ENCODE measurements at places on chromosomes 1 and 21. TPM values are rescaled to one million over a fixed set of nuclear protein-coding genes. Genes with fewer than 3 reads are reported as not detected.

Gene OBSCN
- total RNA-seq = 293 TPM

Gene NSL1
- total RNA-seq = 27.0 TPM

- no peak for DNase-seq
- peaks cover 39% of the 10 kb centered on the region for H3K4me1 ChIP-seq
- H3K27me3 ChIP-seq = no peaks in the 10 kb centered on the region
- no peaks in the 10 kb centered on the region for H3K36me3 ChIP-seq
These were observed 285.2 kb upstream of the SGIP1 start for GRCh38 chr1:66248746-66249145.

DNA sequence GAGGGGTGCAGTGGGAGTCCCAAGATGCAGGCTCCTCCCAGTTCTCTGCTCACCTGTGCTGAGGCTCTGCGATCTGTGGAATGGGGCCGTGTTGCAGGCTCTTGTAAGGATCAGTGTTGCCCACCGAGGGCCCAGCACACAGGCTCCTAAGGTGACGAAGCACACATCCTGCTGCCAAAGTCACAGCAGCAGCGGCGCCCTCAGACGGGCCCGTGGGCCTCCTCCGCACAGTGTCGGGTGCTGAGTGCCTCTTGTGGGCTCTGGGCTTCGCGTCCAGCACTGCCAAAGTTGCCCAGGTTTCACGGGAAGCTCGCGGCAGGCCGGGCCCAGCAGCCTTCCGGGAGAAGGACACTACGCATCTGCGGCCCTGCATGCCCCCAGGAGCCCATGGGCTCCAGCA, 72.1 kb upstream of the ABCG1 start:
- DNase-seq = no peak
- no peaks in the 10 kb centered on the region for H3K27me3 ChIP-seq
- no peak overlapping the region for H3K27ac ChIP-seq
- no peaks in the 10 kb centered on the region for H3K4me1 ChIP-seq
- H3K36me3 ChIP-seq = no peaks in the 10 kb centered on the region
- H3K4me3 ChIP-seq = no peak overlapping the region

Gene ARF1
- 299 TPM for total RNA-seq

DNA sequence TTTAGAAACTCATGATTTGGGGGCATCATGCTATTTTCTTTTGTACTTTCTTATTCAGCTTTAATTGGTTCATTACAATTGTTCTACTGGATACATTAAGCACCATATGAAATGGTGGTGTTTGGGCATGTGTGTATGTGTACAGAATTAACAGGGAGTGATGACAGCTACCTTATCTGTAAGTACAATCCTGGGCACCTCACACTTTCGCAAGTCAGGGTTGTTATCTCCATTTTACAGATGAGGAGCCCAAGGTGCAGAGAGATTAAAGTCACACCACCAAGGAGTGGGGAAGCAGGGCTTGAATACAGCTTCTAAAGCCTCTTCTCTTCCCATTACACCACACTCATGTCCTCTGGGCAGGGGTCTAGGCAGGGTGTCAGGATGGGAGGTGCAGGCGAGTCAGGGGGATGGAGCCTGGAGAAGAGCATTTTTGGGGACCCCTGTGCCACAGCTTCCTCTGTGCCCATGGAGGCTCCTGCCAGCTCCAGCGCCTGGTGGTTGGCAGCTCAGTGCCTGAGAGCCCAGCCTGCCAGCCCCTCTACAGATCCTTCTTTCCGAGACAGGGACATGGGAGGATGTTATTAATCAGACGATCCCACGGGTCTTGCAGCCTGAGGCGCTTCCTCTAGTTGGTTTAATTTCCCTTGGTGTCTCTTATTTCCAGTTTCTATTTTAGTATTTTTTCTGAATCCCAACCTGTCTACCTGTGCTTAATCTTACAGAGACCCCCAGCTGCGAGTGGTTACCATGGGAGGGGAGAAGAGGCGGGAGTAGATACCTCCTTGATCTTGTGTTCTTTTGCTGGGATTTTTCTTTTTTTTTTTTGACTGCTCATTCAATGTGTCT, 126.2 kb upstream of the CD34 start:
- H3K27me3 ChIP-seq = no peaks in the 10 kb centered on the region
- no peak overlapping the region for H3K4me3 ChIP-seq
- peaks cover 39% of the 10 kb centered on the region for H3K36me3 ChIP-seq
- no peak for DNase-seq
- no peaks in the 10 kb centered on the region for H3K4me1 ChIP-seq
- H3K27ac ChIP-seq = no peak overlapping the region

Gene SPATA17
- total RNA-seq = 0.61 TPM

DNA sequence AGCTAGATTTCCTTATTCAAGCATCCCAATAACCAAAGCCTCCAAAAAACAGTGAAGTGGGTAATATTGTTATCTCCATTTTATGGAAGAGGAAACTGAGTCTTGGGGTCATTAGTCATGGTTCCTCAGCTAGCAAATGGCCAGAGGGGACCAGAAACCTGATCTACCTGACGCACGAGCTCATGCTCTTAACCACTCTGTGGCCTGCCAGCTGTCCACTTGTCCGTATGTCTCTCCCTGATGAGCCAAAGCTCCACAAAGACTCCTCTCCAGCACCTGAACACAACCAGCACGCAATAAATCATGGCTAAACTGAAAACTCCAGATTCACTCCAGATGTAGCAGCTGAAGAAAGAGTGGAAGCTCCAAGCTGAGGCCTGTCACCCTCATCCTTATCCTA, 5.8 kb downstream of the CAPN8 start:
- no peaks in the 10 kb centered on the region for H3K36me3 ChIP-seq
- H3K27ac ChIP-seq = no peak overlapping the region
- no peaks in the 10 kb centered on the region for H3K27me3 ChIP-seq
- H3K4me3 ChIP-seq = no peak overlapping the region

Gene SSR2
- 78.0 TPM for total RNA-seq

GRCh38 chr1:54300401-54300800, 100.4 kb downstream of the MRPL37 start:
- no peaks in the 10 kb centered on the region for H3K36me3 ChIP-seq
- DNase-seq = no peak
- no peaks in the 10 kb centered on the region for H3K27me3 ChIP-seq
- no peak overlapping the region for H3K27ac ChIP-seq

GRCh38 chr1:191609305-191609704, 549.0 kb upstream of the RGS18 start:
- no peak for DNase-seq
- no peak overlapping the region for H3K27ac ChIP-seq
- no peaks in the 10 kb centered on the region for H3K36me3 ChIP-seq
- no peak overlapping the region for H3K4me3 ChIP-seq
- no peaks in the 10 kb centered on the region for H3K27me3 ChIP-seq
- no peaks in the 10 kb centered on the region for H3K4me1 ChIP-seq

Gene PRDM16
- total RNA-seq = 11.7 TPM

GRCh38 chr21:16330082-16330907, 600.5 kb downstream of the USP25 start:
- H3K27me3 ChIP-seq = no peaks in the 10 kb centered on the region
- peaks cover 5% of the 10 kb centered on the region for H3K4me1 ChIP-seq
- H3K27ac ChIP-seq = no peak overlapping the region

- peak; percentile 71 for DNase-seq
- peaks cover 14% of the 10 kb centered on the region for H3K4me1 ChIP-seq
- H3K27me3 ChIP-seq = no peaks in the 10 kb centered on the region
- H3K36me3 ChIP-seq = no peaks in the 10 kb centered on the region
- no peak overlapping the region for H3K27ac ChIP-seq
- peak overlapping the region; percentile 34 for H3K4me3 ChIP-seq
These were observed 152.8 kb downstream of the TENT5C start for GRCh38 chr1:117758444-117759316.

DNA sequence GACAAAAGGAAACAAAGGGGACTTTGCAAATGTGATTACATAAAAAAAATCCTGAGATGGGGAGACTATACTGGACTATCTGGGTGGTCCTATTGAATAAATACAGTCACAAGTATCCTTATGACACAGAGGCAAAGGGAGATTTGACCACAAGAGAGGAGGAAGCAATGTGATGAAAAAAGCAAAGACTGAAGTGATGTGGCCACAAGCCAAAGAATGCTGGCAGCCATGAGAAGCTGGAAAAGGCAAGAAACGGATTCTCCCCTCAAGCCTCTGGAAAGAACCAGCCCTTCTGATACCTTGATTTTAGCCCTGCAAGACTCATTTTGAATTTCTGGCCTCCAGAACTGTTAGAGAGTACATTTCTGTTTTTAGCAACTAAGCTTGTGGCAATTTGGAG, 36.4 kb downstream of the OLFML2B start:
- no peak overlapping the region for H3K4me3 ChIP-seq
- no peaks in the 10 kb centered on the region for H3K36me3 ChIP-seq
- no peak overlapping the region for H3K27ac ChIP-seq
- H3K4me1 ChIP-seq = no peaks in the 10 kb centered on the region
- no peaks in the 10 kb centered on the region for H3K27me3 ChIP-seq

GRCh38 chr1:224616756-224617409, 766 bp downstream of the CNIH3 start:
- H3K4me3 ChIP-seq = peak overlapping the region; percentile 49
- DNase-seq = no peak
- no peaks in the 10 kb centered on the region for H3K36me3 ChIP-seq
- peaks cover 74% of the 10 kb centered on the region for H3K27me3 ChIP-seq
- no peak overlapping the region for H3K27ac ChIP-seq

Gene NHLH1
- total RNA-seq = not detected

Gene TMEM61
- not detected for total RNA-seq

- no peak for DNase-seq
- peaks cover 10% of the 10 kb centered on the region for H3K4me1 ChIP-seq
- no peak overlapping the region for H3K4me3 ChIP-seq
- no peak overlapping the region for H3K27ac ChIP-seq
- no peaks in the 10 kb centered on the region for H3K36me3 ChIP-seq
- H3K27me3 ChIP-seq = no peaks in the 10 kb centered on the region
These were observed 74.4 kb downstream of the CAMTA1 start for GRCh38 chr1:6859415-6860343.

DNA sequence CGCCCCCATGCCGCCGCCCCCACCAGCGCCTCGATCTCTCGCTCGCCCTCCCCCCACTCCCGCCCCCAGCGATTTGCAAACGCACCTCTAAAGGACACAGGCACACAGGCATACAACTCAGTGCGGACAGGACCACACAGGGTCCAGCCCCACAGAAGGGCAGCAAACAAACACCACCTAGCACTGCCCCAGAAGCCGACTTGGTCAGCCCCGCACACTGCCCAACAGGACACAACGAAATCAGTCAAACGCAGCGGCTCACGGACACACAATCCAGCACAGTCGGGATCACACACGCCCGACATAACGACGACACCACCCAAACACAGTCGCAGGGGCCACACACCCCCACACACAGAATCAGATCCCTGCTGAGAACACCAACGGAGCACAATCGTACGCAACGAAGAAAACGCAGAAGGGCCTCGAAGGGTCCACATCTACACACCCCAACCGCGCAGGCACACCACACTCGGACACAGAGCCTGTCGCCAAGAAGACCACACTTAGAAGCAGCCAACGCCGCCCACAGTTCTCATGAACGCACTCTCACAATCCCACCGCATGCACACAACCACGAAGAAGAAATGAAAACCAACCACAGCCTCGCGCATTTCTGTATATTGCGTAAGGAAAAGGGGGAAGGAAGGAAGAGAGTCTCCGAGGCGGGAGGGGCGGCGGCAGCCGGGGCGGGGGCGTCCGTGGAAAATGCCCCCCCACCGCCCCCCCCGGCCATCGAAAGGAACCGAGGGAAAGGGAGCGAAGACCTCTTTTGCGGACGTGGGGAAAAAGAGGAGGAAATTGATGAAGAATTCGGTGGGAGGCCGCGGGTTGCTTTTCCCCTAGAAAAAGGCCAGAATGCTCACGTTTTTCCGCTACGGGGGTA, 481 bp downstream of the TAL1 start:
- H3K4me3 ChIP-seq = peak overlapping the region; percentile 72
- peaks cover 54% of the 10 kb centered on the region for H3K4me1 ChIP-seq
- H3K27ac ChIP-seq = peak overlapping the region; percentile 94

Gene RIPPLY3
- total RNA-seq = not detected

DNA sequence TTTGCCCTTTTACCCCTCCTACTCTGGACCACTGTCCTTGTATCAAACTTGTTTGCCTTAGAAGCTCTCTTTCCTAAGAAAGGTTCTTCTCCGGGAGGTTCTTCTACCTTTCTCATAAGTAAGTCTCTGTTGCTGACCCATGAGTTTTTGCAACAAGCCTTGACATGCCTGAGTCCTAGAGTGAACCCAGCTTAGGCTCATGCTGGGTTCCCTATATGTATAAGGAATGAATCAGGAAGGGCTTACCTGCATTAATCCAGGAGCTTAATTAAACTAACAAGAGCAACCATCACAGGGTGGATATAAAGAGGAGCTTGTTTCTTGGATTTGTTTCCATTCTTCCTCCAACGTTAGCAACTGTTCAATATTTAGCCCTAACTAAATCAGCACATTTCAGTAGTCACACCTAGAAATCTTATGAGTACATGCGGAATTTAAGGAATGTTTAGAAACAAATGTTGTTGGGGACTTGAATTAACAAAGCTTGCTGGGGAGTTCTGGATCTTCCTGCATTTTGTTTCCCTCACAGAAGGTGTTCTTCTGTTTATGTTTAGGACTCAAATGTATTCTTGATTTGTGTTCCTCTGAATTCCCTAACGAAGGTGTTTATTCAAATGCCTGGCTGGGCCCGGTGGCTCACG, 64.3 kb upstream of the RAB3GAP2 start:
- DNase-seq = no peak
- H3K4me1 ChIP-seq = peaks cover 8% of the 10 kb centered on the region
- H3K27ac ChIP-seq = no peak overlapping the region
- no peak overlapping the region for H3K4me3 ChIP-seq

- no peak overlapping the region for H3K27ac ChIP-seq
- no peaks in the 10 kb centered on the region for H3K27me3 ChIP-seq
- no peaks in the 10 kb centered on the region for H3K36me3 ChIP-seq
- H3K4me3 ChIP-seq = no peak overlapping the region
- no peaks in the 10 kb centered on the region for H3K4me1 ChIP-seq
These were observed 43.4 kb downstream of the SHCBP1L start for GRCh38 chr1:182909578-182909977.

- H3K27me3 ChIP-seq = no peaks in the 10 kb centered on the region
- H3K36me3 ChIP-seq = no peaks in the 10 kb centered on the region
- no peak for DNase-seq
These were observed 6.2 kb downstream of the C1orf210 start for GRCh38 chr1:43279161-43279560.

Gene IL19
- not detected for total RNA-seq

GRCh38 chr21:16502897-16503296, 773.1 kb downstream of the USP25 start:
- DNase-seq = no peak
- H3K36me3 ChIP-seq = no peaks in the 10 kb centered on the region
- H3K27ac ChIP-seq = no peak overlapping the region
- H3K4me3 ChIP-seq = no peak overlapping the region

DNA sequence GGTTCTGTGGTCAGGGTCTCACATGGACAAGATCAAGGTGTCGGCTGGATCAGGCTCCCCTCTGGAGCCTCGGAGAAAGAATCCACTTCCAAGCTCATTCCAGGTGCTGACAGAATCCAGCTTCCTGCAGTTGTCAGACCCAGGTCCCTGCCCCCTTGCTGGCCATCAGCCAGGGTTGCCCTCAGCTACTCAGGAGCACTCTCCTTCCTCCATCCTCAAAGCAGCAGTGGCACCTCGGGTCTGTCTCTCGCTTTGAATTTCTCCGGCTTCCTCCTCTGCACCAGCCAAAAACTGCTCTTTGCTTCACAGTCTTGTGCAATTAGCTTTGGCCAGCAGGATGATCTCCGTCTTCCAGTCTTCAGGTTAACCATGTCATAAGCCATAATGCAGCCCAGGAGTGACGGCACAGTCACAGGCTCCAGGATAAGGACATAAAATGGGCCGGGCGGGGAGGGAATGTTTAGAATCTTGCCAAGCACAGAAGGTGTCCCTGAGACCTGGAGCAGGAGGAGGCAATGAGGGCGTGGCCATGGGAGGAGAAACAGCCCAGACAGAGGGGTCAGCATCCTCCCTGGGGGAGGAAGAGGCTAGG, 79.4 kb upstream of the SLC25A33 start:
- H3K27me3 ChIP-seq = no peaks in the 10 kb centered on the region
- no peak for DNase-seq
- no peaks in the 10 kb centered on the region for H3K36me3 ChIP-seq
- H3K4me3 ChIP-seq = no peak overlapping the region

Measured in heart right ventricle (tissue), 16 donors.